ENCODE measurements at places on chromosomes 2 and 18.
A peak's percentile ranks its signal among the peaks of the same experiment; 100 is the strongest.

GRCh38 chr2:113136828-113137775 lies 9.7 kb downstream of the IL1RN start:
- DNase-seq, result peak; percentile 48

DNA sequence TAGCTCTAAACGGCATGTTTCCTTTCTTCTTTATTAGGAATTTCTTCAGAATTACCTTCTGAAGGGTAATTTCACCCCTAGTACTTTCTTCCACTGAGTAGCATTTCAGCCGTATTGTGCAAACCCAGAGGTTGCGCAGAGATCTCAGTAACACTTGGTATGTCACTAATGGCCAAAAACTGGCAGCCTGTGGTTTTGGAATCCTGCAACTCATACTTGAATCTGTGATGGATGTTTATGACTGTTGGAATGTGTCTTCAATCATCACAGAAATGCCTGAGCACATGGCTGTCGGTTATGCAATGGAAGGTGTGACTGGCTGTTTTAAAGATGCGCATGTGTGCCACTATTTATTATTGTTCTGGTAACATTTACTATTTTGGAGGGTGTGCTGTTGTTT lies 100.0 kb downstream of the COLEC12 start:
- no peak for DNase-seq

DNA sequence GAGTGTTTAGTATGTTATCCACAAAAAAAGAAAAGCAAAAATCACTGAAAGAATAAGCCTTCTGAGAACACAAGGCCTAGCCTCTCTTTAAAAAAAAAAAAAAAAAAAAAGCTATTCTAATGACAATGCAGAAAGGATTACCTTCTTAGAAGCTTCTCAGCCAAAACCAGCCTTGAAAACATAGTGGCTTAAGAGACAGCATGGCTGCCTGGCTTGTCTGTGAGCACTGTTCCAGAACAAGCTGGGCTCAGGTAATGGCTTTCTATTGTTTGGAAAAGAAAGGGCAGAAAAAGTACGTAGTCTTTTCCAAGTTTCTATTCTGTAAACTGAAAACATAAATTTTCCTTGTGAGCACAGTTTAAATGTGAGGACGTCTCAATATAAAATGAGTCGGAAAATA lies 119.5 kb downstream of the MAP3K20 start:
- DNase-seq, result no peak

GRCh38 chr2:231530099-231531011 lies at the start of gene NMUR1:
Gene NMUR1 (minus strand): TSS chr2:231530445. CDS start chr2:231530361, 84 bp downstream.
- peak; percentile 93 for DNase-seq

All from SK-N-SH (cell line).